SK-MEL-5 (cell line): ENCODE measurements at places on chromosomes 2 and 18.

GRCh38 chr18:2417861-2418610, 153.3 kb downstream of the METTL4 start:
- no peak for DNase-seq

DNA sequence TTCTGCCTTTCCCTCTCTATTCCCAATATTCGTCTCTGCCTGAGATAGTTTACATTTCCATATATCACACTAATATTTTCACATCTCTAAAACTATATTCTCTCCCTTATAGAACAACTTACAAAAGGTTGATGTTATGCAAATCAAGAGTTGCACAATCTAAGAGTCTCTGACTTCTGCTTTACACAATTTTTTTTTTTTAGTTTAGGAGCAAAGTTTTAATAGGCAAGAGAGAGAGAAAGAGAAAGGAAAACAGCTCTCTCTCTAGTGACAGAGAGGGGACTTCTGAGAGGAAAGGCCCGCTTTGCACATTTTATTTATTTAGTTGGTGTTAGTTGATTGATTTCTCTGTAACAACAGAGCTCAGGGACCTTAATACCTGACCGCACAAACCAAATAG, 380.2 kb downstream of the TXNL1 start:
- DNase-seq = no peak

GRCh38 chr2:172181840-172182239, 79.1 kb upstream of the DLX2 start:
- peak; percentile 84 for DNase-seq

DNA sequence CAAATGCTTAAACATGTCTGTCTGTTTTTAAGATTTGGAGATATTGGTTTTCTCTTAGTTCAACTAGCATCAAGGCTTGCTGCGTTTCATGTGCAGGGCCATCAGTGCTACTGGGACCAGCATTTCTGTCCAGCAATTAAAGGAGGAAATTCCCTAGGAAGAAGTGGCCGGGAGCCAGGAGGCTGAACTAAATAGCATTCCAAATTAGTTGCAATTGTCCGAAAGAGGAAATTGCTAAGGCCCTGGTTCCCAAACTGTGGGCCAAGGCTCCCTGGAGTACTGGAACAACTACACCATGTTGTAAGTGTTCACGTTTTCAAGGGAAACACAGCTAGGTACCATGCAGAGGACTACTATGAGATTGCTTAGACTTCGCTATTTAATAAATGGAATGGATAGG, 257.9 kb downstream of the PTPRM start:
- DNase-seq = no peak

DNA sequence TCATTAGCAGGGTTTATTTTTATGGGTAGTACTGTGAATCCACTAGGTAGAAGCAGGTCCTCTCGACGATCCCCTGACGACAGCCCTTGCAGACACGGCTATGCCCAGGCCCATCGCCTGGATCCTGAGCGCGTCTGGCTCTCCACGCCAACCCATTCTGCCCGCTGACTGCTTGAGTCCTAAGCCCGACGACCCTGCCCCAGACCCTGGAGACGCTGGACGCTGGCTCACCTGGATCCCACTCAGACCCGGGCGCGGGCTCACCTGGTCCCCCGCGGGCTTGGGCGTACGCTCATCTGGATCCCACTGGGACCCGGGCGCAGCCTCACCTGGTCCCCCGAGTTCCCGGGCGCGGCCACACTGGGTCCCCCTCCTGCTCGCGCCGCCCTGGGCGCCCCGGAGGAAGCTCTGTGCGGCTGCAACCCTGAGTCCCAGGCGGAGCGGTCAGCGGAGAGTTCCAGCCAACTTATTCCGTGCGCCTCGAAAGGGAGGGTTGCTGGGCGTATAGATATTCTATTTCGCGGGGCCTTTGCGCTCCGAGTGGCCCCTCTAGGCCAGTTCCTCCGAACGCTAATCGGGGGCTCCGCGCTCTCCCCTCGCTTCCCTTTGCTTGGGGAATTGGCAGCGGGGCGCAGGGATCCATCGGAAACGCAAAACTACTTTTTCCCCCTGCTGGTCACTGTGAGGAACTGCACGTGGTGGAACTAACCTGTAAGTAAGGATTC, 22.4 kb upstream of the RMP24 start:
- peak; percentile 57 for DNase-seq

GRCh38 chr18:55588111-55588869, at the start of gene TCF4:
TSS of gene TCF4 (minus strand) at chr18:55588192. CDS start at chr18:55587116, 1,076 bp downstream.
- DNase-seq = peak; percentile 17

DNA sequence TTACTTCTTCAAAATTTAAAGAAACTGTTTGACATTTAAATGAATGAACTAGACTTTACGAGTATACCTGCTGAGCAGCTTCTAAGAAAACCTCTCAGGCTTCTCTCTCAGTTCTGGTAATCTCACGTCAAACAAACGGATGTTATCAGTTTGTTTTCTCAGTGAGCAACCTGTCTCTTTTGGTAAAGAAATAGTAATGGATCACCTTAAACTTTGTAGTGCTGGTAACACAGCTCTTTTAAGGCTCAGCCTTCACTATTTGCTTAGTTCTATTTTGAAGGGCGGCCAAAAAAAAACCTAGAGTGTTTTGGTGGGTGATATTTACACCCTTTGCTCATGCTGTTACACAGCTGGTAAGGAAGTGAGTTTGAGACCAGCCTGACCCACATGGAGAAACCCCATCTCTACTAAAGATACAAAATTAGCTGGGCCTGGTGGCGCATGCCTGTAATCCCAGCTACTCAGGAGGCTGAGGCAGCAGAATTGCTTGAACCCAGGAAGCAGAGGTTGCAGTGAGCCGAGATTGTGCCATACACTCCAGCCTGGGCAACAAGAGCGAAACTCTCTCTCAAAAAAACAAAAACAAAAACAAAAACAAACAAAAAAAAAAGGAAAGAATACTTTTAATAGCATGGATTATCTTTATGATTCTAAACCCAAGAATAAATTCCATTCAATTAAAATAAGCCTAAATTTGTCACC, 15.9 kb downstream of the FN1 start:
- DNase-seq = no peak

GRCh38 chr18:79626905-79627749, 52.5 kb upstream of the CTDP1 start:
- DNase-seq = no peak

GRCh38 chr2:15092691-15093090, 460.2 kb downstream of the LRATD1 start:
- DNase-seq = no peak

- no peak for DNase-seq
Measured at GRCh38 chr18:36468161-36468560, 170.6 kb downstream of the FHOD3 start.

DNA sequence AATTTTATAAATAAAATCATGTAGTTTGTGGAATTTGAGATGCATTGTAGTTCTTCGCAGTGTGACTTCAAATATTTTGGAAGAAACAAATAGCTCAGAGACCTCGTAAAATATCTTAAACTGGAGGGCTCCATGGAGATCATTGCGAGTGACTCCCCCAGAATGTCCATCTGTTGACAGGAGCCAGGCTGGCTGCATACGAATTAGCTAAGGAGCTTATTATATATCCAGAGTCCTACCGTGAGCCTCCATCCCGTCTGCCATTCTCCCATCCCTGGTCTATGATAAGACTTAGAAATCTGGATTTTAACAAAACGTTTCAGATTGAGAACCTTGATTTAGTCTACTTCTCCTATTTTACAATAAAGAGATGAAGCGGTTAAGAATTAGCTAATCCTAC, 80.2 kb downstream of the MSH2 start:
- no peak for DNase-seq

GRCh38 chr2:173935305-173935704, 29.9 kb downstream of the SP3 start:
- DNase-seq = no peak

GRCh38 chr2:6452702-6453481, 412.8 kb downstream of the CMPK2 start:
- DNase-seq = peak; percentile 26

DNA sequence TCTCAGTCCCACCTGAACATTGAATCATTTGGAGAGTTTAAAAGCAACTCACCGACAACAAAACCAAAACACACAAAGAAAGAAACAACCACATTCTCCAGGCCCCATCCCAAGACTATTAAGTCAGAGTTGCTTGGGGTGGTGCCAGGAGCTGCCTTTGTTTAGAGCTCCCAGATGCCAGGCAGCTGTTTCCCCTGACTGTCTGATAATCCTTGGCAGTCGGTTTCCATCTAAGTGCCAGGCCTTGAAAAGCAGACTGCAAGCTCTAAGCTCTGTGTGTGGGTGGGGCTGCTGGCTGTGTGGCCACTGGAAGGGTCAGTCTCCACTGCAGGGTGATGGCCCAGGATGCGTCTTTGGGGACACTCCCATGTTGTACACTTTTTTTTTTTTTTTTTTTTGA, 255.3 kb upstream of the AGAP1 start:
- no peak for DNase-seq

DNA sequence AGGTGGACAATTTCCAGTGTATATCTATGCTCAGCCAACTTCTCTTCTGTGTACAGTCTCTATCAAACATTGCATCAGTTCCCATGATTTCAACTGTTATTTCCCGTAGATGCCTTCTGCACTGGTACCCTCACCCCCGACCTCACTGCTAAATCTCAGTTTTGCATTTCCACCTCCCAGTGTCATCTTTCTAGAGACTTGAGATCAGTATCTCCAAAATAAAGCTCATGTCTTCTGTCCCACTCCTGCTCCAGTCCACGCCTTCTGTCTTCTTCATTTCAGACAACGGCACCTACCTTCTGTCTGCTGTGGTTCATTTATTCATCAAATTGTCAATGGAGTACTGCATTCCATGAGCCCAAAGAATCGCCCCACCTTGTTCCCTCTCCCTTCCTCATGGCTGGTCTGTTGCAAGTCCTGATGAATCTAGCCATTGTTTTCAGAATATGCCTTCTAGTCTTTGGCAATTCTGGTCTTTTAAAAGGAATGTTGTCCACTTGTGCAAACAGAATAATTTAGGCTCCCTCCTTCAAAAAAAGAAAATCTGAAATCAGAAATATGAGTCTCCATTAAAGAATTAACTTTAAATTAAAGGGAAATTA, 23.3 kb upstream of the NPAS2 start:
- DNase-seq = peak; percentile 83

GRCh38 chr2:151261977-151262291, 271 bp upstream of the RBM43 start:
- no peak for DNase-seq

DNA sequence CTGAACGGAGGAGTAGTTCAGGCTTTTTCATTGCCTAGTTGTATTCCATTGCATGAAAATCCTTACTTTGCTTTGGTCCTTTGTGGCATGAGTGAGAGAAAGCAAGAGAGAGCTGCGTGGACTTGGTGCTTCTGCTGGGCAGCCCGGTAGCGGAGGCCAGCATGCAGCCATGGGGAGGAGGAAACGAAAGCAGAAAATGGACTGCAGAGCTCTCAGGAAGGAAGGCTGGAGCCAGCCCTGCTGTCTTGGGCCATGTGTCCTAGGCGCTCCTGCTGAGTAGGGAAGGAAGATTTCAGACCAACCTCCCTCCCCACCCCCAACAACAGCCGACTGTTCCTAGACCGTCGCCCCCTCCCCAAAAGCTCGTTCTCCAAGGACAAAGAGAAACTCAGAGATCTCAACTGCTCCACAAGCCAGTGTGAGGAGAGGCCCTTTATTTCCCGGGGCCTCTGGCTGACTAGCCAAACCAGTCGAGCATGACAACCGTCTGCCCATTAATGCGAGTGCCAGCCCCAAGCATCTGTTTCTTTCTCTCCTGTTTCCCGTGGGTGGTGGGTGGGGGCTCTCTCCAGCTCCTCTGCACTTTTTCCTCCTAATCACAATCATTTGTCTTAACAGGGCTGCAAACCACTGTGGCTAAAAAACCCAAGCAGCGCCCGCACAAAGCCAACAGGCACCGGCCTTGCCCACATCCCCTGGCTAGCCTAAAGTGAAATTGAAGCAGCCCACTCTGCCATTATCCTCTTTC, 66.8 kb upstream of the FZD7 start:
- no peak for DNase-seq

DNA sequence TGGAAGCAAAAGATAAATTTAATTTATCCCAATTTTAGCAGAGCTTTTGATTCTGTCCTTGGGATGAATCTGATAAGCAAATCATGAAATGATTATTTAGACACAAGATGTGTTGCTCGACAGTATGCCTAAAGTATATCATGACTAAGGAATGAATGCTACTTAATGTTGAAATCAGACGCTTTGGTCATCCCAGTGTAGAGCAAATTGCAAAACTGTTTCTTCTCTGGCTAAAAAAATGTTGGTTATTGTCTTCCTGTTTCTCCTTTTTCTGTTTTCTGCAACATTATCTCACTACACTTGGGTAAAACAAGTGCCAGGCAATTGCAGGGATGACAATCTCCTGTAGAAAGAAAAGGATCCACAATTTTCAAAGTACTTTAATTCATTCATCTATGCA, 66.4 kb downstream of the BABAM2 start:
- no peak for DNase-seq

DNA sequence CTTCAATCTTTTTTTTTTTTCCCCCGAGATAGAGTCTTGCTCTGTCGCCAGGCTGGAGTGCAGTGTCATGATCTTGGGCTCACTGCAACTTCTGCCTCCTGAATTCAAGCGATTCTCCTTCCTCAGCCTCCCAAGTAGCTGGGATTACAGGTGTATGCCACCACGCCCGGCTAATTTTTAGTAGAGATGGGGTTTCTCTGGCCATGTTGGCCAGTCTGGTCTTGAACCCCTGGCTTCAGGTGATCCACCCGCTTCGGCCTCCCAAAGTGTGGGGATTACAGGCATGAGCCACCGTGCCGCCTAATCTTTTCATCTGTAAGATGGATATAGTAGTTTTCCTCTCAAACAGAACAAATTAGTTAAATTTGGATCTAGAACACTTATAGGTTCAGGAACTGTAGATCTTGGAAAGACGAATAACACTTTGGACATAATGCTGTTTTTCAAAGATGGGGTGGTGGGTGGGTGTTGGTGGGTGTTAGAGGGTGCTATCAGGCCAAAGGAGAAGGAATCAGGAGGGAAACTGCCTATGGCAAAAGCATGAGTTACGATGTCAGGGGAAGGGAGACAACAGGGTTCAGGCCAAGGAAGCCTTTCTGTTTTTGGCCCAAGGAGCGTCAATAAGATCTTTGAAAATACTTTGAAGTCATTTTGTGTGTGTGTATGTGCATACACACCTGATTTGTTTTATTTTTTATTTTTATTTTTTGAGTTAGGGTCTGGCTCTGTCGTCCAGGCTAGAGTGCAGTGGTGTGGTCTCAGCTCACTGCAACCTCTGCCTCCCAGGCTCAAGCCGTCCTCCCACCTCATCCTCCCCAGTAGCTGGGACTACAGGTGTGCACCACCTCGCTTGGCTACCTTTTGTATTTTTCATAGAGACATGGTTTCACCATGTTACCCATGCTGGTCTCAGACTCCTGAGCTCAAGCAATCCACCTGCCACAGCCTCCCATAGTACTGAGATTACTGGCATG, 6.8 kb downstream of the RPL37A start:
- DNase-seq = no peak

- DNase-seq = no peak
Measured at GRCh38 chr2:225076125-225076524, 33.9 kb upstream of the DOCK10 start.

- DNase-seq = no peak
Measured at GRCh38 chr2:40200366-40200915, 251.4 kb downstream of the SLC8A1 start.

DNA sequence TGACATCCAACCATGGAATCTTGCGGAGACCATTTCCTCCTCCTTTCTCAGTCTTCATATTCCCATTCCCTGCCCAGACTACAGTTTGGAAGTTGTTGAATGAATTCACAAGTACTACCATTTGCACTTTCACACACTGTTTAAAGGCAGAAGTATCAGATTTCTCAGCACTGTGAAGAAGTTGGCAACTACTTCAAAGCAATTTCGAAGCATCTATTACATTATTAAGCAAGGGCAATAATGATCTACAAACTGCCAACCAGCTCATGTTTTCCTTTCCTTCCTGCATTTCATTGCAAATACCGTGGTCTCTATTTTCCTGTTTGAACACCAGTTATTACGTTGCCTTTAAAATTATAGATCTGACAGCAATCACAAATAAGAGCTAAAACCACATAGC, 105.5 kb downstream of the IRS1 start:
- no peak for DNase-seq
